H9 (cell line): ENCODE measurements at places on chromosomes 1 and 21. TPM values are rescaled to one million over a fixed set of nuclear protein-coding genes. Genes with fewer than 3 reads are reported as not detected.

Gene CYB5RL
- 12.3 and 12.6 TPM in 2 replicates for total RNA-seq

Gene FBLIM1
- total RNA-seq = 64.7 and 66.8 TPM in 2 replicates

Gene DNTTIP2
- 96.0 and 101 TPM in 2 replicates for total RNA-seq

Gene RWDD3
- total RNA-seq = 15.3 and 18.0 TPM in 2 replicates

DNA sequence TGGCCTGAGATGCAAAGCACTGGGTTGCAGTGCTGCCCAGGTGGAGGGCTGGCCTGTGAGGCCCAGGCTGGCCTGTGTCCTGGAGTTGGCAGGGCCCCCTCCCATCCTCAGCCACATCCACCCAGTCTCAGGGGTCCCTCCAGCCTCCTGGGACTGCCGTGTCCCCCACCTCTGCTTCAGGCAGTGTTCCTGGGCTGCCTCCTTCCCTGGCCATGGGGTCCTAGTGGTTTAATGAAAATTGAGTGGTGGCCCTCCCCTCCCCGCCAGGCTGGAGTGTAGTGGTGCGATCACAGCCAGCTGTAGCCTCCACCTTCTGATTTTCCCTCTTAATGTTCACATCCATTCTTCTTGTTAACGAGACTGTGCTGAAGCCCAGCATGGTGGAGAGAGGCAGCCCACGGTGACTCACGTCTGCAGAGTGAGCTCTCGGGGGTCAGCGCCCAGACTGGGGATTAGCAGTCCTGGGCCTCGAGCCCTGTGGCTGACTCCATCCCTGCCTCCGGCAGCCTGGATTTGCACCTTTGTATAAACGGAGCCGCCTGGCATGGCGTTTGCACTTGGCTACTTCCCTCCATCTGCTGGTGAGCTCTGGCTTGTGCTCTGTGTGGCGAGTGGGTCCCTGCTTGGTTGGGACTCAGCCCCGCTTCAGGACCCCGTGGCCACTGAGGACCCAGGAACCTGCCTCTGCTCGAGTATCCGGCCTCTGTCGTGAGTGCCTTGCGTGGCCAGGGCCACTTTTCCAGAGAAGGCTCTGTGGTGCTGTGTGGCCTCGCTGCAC lies 6.9 kb downstream of the MIB2 start:
- H3K4me3 ChIP-seq = no peak overlapping the region
- no peak for DNase-seq
- H3K27me3 ChIP-seq = no peaks in the 10 kb centered on the region
- no peaks in the 10 kb centered on the region for H3K4me1 ChIP-seq
- H3K27ac ChIP-seq = no peak overlapping the region
- H3K36me3 ChIP-seq = peaks cover 5% of the 10 kb centered on the region
